ENCODE measurements at places on chromosomes 1 and 21. TPM values are rescaled to one million over a fixed set of nuclear protein-coding genes. Genes with fewer than 3 reads are reported as not detected.

The RNF187 gene
- 60.3 TPM for total RNA-seq

The DOCK7 gene
- 13.1 TPM for total RNA-seq

The TSTD1 gene
- 30.7 TPM for total RNA-seq

The IPO13 gene
- total RNA-seq: 17.0 TPM

The TNFAIP8L2 gene
- total RNA-seq: 0.96 TPM

The TSHB gene
- not detected for total RNA-seq

The KRTAP21-2 gene
- total RNA-seq: not detected

The KLF17 gene
- total RNA-seq: not detected

The LCE2C gene
- not detected for total RNA-seq

The MTARC1 gene
- 77.4 TPM for total RNA-seq

The GPR37L1 gene
- not detected for total RNA-seq

The OLIG2 gene
- not detected for total RNA-seq

The PSEN2 gene
- 21.7 TPM for total RNA-seq

The RPTN gene
- total RNA-seq: not detected

The IFNLR1 gene
- 4.5 TPM for total RNA-seq

The FBXO44 gene
- total RNA-seq: 11.6 TPM

The AK2 gene
- 120 TPM for total RNA-seq

The LORICRIN gene
- total RNA-seq: not detected

The GPR25 gene
- total RNA-seq: not detected

The CLDN19 gene
- not detected for total RNA-seq

The SELP gene
- 0.78 TPM for total RNA-seq

The FGR gene
- 3.0 TPM for total RNA-seq

The ITLN2 gene
- not detected for total RNA-seq

The TDRD10 gene
- 2.2 TPM for total RNA-seq

The SYT14 gene
- 0.03 TPM for total RNA-seq

The DNAI4 gene
- total RNA-seq: 1.4 TPM

The SHE gene
- total RNA-seq: 5.4 TPM

The CHIT1 gene
- 0.28 TPM for total RNA-seq

The BRDT gene
- not detected for total RNA-seq

The AVPR1B gene
- not detected for total RNA-seq

The THEM5 gene
- not detected for total RNA-seq

The MYOCOS gene
- total RNA-seq: not detected

The C1orf87 gene
- not detected for total RNA-seq

The CTPS1 gene
- total RNA-seq: 35.6 TPM

The RXFP4 gene
- not detected for total RNA-seq

The HSD17B7 gene
- total RNA-seq: 14.6 TPM

The CCDC181 gene
- not detected for total RNA-seq

The SYCP1 gene
- total RNA-seq: not detected

The TFF2 gene
- 0.25 TPM for total RNA-seq
